Stimulated activated CD8-positive, alpha-beta memory T cell treated with anti-CD3 and anti-CD28 coated beads, Interleukin-7, amount 100 ng/mL, for 1 hour (primary cell): ENCODE measurements at places on chromosomes 16 and 17.

- DNase-seq = no peak
These were observed 592.3 kb downstream of the TMEM114 start for GRCh38 chr16:7997966-7998365.

DNA sequence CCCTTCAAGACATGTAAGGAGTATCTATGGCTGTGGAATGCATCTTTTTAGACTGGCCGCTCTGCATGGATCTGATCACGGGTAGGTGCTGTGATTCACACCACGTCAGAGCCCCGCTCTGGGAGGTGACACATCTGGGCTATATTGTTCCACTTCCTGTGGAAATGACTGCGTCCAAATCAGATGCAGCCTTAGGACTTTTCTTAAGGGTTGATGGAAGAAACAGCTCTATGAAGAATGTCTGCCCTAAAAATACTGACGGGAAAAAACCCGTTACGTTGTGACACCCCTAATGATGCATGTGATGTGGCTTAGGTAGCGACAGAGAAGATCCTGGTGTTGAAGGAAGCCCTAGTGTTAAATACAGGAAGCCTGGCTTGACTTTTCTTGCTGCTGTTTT, 12.2 kb downstream of the BANP start:
- peak; percentile 51 for DNase-seq

DNA sequence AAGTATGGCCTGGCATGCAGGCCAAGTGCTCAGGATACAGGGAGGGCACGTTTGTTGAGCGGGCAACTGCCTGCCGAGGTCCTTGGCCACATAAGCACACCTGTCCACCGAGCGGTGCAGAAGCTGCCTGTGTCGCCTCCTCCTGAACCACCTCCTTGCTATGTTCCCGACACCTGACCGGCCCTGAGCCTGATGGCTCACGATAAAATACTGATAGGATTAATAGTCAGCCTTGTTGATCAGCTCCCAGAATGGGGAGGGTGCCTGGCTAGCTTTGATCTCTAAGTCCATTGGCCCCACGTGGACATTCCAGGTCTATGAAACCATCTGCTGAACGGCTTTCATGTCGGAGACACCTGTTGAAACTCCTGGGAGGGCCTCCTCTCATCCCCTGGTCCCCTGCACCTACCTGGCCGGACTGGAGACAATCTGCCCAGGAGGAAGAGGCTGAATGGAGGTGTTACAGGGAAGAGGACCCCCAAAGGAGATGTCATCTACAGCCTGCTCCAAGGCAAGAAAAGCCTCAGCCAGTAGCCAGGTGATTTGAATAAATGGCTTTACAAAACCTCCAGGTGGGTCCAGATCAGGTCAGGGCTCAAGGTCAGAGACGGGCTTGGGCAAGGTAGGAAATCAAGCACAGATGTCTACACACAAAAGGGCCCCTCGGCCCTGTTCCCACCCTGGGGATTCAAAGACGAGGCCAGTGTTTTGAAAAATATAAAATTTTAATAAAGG, 33.4 kb downstream of the AXIN2 start:
- DNase-seq = no peak

- DNase-seq = no peak
These were observed 6.0 kb downstream of the DOC2A start for GRCh38 chr16:30004811-30005242.

DNA sequence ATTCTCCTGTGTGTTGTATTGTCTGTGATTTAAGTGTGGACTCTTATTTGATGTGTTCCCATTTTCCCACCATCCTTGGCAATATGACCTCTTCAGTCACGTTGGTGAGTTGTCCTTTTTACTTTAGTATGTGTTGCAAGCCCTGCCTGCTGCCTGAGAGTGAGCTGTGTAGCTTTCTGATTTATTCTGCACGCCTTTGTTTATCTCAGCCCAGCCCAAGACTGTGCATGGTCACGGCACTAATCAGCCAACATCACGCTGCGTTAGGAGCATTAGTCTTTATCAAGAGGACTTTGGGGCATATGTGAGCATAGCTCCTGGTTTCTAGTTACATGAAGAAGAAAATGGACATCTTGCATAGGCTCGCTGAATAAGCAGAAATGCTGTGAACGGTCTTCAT, 6.0 kb downstream of the TOM1L1 start:
- no peak for DNase-seq

GRCh38 chr16:10945065-10945787, 862 bp downstream of the CLEC16A start:
- DNase-seq = no peak

GRCh38 chr17:61385577-61386236, 13.9 kb upstream of the TBX2 start:
- no peak for DNase-seq

DNA sequence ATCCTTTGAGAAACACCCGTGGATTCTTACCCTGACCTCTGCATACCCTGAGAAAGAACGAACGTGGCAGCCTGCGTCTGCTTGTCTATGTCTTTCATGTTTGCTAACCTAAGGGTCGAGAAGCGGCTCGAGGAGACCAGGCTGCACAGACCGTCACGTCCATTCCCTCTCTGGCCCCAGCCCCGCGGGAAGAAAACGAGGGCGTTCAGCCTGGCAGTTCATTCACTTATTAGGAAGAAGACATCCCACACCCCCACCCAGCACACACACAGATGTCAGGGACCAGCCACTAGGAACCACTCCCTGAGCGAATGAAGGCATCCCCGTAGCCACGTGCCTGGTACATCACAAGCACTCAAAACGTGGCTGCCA, 655 bp upstream of the MTHFSD start:
- no peak for DNase-seq

DNA sequence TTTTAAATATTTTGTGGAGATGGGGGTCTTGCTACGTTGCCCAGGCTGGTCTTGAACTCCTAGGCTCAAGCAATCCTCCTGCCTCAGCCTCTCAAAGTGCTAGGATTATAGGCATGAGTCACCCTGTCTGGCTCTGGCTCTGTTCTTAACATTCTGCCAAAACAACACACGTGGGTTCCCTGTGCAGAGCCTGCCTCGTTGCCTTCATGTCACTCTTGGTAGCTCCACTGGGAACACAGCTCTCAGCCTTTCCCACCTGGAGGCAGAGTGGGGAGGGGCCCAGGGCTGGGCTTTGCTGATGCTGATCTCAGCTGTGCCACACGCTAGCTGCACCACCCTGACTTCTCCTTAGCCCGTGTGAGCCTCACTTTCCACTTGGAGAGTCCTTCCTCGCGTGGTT, 19.3 kb downstream of the CRISPLD2 start:
- no peak for DNase-seq

- no peak for DNase-seq
These were observed 1.5 kb downstream of the ZNF768 start for GRCh38 chr16:30524575-30525568.

DNA sequence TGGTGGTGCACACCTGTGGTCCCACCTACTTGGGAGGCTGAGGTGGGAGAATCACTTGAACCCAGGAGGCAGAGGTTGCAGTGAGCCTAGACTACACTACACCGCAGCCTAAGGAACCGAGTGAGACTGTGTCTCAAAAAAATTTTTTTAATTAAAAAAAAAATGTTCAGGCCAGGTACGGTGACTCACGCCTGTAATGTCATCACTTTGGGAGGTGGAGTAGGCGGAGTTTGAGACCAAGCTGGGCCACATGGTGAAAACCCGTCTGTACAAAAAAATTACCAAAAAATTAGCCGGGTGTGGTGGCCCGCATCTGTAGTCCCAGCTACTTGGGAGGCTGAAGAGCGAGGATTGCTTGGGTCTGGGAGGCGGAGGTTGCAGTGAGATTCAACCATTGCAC, 3.6 kb upstream of the FAM222B start:
- no peak for DNase-seq

GRCh38 chr17:71237903-71238538, 882.8 kb upstream of the SOX9 start:
- DNase-seq = no peak

GRCh38 chr16:68954911-68955635, 111.7 kb downstream of the TANGO6 start:
- DNase-seq = no peak

DNA sequence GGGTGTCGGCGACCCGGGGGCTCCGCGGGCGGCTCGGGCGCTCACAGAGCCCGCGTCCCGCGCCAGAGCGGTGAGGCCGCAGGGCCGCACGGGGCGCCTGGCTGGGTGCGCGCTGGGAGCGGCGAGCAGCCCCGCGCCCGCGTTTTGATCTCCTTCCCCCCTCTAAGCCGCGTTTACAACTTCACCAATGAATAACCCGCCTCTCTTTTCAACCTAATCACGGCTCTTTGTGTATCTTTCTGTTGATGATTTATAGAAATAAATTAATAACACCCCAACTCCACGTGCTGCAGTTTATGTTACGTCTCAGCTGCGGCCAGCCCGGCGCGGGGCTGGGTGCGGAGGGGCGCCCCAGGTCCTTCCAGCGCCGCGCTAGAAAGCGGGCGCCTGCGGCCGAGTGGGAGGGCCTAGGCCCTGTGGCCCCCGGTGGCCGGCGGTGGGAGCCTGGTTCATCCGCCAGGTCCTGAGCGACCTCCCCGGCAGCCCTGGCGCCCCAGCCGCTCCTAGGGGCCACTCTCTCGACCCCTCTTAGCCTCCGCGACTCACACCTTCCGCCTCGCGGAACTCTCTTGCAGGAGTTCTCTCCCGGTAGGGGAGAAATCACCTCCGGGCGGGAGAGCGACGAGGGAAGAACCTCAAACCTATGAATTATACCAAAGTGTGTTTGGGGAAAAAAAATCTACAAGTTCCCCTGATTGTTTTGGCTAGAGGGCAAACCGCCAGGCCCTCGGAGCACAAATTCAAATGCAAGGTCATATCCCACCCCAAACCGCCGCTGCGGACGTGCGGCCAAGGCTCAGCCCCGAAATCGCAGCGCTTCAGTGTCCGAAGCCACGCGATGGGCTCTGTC, 1.9 kb downstream of the HNF1B start:
- no peak for DNase-seq

DNA sequence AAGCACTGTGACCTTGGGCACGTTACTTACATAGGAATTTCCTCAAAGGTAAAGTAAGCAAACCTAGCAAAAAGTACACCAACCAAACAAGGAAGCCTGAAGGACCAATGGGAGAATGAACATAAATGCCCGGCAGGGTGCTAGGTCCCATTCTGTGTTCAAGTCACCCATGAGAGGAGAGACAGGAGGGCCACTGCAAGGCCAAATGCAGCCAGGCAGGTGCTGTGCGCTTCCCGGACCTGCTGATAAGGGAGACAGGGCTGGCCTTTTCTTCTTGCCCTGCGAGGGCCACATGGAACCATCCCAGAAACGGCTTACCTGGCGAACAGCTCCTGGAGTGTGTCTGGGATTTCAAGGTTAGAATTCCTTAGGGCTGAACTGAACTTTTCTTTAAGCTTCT, 69.0 kb downstream of the GTF3C1 start:
- DNase-seq = no peak

GRCh38 chr16:83550183-83550569, 257.6 kb upstream of the HSBP1 start:
- no peak for DNase-seq

GRCh38 chr16:68642436-68643101, 2.5 kb upstream of the CDH3 start:
- no peak for DNase-seq

- DNase-seq = no peak
These were observed 3.5 kb downstream of the CTRL start for GRCh38 chr16:67928147-67928546.

GRCh38 chr16:55832773-55833691, at the start of gene CES1:
Gene CES1, minus strand, starts transcription at chr16:55833096. Its CDS starts 41 bp downstream, at chr16:55833055.
- no peak for DNase-seq

GRCh38 chr17:33667671-33668070, 374.6 kb upstream of the ASIC2 start:
- no peak for DNase-seq

GRCh38 chr16:19329932-19330331, 44.4 kb downstream of the CLEC19A start:
- no peak for DNase-seq

GRCh38 chr17:75517297-75517865, 1.1 kb downstream of the TSEN54 start:
- no peak for DNase-seq
